ENCODE measurements at places on chromosomes 4 and X.

GRCh38 chr4:129344058-129344457 is 248.1 kb downstream of the C4orf33 start:
- DNase-seq = no peak

DNA sequence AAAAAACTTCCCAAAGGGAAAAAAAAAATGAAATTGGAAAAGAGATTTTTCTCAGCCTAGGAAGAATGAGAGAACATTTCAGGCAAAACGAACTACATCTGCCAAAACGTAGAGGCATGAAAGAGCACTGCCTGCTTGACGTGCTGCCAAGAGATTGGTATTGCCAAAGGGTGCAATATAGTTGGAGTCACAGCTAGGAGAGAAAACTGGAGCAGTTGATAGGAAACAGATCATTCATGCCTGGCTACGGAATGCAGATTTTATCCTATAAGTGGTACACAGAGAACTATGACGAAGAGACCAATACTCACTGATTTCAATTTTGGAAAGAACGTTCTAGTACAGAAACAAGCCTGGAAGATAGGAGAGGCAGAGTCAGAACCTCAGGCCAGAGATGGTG is 68.4 kb upstream of the IQCM start:
- DNase-seq = no peak

DNA sequence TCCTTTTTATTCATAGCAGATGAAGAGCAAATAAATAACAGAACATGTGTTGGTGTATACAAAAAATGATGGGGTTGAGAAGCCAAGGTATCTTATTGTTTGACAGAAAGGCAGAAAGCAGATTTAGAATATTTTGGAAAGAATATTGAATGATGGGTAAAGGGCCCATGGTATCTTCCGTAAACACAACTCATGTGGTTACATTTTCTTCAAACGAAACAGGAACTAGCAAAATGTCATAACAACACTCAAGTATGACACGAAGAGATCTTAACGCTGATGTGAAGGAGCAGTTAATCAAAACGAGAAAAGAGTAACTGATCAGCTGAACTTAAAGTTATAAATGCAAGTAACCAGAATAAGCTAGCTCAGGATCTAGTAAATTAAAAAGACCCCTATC is 195.7 kb upstream of the GK2 start:
- no peak for DNase-seq

- DNase-seq = no peak
Observed at GRCh38 chrX:101191217-101191750, 28.3 kb upstream of the DRP2 start.

GRCh38 chrX:107484002-107484726 is 34.7 kb downstream of the FRMPD3 start:
- peak; percentile 37 for DNase-seq

GRCh38 chr4:30835044-30835443 is 114.9 kb downstream of the PCDH7 start:
- no peak for DNase-seq

- no peak for DNase-seq
Observed at GRCh38 chrX:40385682-40386081, 195.1 kb upstream of the ATP6AP2 start.

- DNase-seq = no peak
Observed at GRCh38 chr4:29770627-29771026, 949.5 kb upstream of the PCDH7 start.

DNA sequence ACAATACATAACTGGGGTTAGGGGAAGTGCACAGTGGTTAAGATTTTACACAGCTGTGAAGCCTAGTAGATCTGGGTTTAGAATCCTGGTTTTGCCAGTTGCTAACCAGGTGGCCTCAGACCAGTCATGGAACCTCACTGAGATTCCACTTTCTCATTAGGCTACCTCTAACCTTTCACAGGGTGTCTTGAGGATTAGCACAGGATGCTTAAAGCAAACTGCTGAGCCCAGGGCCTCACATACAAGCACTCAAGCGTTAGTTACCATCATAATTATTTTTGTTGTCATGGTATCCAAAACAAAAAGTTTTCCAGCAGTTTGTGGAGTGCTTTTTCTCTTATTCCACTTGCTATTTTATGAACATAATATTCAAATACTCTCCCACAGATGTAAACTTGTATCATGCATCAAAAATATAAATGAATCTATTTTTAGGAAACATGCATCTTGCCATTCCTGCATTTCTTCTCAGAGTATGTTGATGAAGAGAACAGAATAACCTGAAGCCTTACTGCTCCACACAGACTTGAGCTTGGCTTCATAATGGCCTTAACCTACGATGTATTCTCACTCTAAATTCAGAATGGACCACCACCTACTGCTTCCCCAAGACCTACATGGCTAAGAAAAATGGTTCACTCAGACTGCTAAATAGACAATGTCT is 12.6 kb downstream of the AP1S2 start:
- no peak for DNase-seq

- DNase-seq = no peak
Observed at GRCh38 chr4:86006057-86006456, 353.8 kb downstream of the MAPK10 start.

DNA sequence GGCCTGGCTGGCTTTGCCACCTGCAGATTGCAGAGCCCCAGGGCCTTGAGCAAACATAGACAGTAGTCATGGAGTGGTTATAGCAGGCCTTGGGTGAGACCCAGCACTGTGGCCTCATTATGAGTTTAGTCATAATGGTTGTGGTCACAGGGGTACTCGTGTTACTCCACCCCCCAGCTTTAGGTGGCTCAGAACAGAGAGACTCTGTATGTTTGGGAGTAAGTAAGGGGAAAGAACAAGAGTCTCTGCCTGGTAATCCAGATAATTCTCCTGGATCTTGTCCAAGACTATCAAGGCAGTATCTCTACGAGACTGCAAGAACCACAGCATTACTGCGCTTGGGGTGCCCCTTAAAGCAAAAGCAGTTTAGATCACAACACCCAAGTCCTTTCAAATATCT is 62.3 kb upstream of the SCRG1 start:
- no peak for DNase-seq

- no peak for DNase-seq
Observed at GRCh38 chr4:8534611-8535010, 45.6 kb upstream of the GPR78 start.

DNA sequence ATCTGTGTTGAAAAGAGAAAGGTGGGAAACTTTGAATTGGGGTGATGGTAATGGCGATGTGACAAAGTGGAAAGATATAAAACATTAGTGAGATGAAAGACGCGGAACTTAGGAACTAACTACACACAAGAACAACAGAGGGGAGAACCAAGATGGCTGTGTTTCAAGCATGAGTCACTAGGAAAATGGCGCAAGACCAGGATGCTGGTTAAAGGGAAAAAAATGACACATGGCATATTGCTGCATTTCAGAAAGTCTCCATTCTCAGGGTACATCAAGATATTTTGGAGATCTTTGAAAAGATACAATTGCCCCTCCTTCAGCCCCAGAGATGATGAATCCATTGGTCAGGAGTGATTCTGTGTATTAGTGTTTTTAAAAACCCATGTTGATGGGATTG is 164.4 kb downstream of the FBXO8 start:
- no peak for DNase-seq

GRCh38 chrX:84078991-84079390 is 109.0 kb downstream of the RPS6KA6 start:
- no peak for DNase-seq

DNA sequence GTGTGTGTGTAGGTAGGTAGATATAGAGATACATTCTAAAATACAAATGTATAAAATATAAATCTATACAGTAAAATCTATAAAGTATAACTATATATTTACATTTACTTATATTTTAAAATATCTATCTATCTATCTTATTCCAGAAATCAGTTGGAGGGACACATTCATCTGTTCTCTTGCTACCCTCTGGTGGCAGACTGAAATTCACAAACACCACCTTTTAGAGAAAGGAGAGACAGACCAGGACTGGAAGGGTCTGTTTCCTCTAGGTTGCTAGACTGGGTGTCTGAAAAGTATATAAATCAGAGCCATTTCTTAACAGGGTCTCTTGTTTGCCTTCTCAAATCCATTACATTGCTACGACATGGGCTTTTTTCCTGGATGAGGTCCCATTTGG is 343.0 kb downstream of the OPHN1 start:
- no peak for DNase-seq

DNA sequence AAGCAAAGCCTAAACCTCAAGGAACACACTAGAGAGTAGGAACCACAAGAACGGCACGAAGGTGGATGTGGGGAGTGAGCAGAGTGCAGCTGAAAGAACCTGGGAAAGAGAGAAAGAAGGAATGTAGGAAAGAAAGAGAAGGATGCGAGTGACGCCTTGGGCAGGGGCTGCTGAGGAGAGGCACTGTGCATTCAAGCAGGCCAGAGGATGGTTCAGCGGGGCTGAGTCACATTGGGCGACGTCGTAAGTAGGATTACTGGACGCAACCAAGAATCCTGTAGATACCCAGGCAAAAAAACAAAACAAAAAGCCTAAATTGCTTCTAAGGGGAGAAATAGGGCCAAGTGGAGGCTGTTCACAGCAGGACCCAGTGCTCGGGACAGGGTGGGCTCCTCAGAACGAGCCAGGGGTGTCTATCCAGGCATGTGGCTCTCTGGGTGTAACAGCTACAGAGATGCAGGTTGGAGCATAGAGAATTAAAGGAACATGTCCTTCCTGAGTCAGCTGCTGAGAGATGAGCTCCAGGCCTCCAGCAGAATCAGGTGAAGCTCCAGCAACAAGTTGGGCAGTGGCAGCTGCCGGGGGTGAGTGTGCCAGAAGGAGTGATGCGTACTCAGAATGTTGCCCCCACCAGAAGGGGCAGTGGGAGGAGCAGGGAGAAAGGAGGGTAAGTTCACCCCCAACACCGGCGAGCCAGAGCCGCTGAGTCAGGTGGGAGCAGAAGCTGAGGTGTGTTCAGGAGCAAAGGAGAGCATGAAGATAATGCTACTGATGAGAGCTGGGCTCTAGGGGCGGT is 38.6 kb downstream of the NELFA start:
- DNase-seq = no peak

DNA sequence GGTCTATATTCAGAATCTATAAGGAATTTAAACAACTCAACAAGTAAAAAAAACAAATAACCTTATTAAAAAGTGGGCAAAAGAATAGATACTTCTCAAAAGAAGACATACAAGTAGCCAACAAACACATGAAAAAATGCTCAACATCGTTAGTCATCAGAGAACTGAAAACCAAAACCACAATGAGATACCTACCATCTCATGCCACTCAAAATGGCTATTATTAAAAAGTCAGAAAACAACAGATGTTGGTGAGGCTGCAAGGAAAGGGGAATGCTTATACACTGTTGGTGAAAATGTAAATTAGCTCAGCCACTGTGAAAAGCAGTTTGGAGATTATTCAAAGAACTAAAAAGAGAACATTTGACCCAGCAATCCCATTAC is 201.6 kb downstream of the QDPR start:
- DNase-seq = no peak

- no peak for DNase-seq
Observed at GRCh38 chr4:47468706-47469365, 5.3 kb upstream of the COMMD8 start.

GRCh38 chrX:21708116-21708515 is 49.8 kb downstream of the SMPX start:
- no peak for DNase-seq

DNA sequence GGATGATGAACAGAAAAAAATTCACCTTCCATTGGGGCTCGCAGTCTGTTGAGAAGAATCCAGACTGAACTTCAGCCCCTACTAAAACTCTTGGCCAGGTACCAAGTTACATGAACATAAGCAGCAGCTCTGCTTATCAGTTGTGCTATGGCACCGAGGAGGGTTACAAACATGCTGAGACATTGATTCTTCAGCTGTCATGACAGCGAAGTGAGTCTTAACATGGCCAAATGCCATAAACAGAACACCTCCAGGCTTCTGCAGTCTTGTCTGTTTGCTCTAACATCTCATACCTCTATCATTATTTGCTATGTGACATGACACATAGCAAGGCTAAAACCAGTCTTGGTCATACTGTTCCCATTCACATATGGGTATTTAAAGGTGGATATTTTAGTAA is 521.5 kb downstream of the GRID2 start:
- no peak for DNase-seq

DNA sequence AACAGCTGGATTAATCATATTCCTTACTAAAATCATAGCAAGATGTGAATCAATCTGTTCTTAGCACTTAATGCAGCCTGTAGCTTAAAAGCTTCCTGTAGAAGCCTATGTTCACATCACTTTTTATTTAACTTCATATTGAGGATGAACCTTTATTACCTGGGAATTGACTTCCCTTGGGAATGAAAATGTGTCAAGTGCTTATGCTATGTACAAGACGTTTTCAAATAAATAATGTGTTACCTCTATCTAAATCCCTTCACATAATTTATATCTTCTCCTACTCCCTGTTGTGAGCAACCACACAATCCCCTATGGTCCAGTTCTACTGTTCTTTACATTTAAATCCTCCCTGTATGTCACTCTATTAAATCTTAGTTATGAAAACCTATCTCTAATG is 633.1 kb downstream of the FSTL5 start:
- no peak for DNase-seq

GRCh38 chr4:97394653-97395052 is 748.6 kb downstream of the STPG2 start:
- no peak for DNase-seq

DNA sequence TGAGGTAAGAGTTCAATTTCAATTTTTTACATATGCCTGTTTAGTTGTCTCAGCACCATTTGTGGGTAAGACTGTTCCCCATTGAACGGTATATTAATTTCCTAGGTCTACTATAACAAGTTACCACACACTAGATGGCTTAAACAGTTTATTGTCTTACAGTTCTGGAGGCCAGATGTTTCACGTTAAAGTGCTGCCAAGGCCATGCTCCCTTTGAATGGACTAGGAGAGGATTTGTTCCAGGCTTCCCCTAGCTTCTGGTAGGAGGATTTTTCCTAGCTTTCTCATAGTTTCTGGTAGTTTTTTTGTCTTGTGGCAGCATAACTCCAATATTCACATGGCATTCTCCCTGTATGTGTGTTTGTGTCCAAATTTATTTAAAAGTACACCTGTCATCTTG is 149.3 kb upstream of the CYSLTR1 start:
- DNase-seq = no peak

GRCh38 chr4:45475548-45475947 is 648.3 kb downstream of the GABRG1 start:
- no peak for DNase-seq

- no peak for DNase-seq
Observed at GRCh38 chr4:14897217-14897616, 105.1 kb upstream of the CPEB2 start.

DNA sequence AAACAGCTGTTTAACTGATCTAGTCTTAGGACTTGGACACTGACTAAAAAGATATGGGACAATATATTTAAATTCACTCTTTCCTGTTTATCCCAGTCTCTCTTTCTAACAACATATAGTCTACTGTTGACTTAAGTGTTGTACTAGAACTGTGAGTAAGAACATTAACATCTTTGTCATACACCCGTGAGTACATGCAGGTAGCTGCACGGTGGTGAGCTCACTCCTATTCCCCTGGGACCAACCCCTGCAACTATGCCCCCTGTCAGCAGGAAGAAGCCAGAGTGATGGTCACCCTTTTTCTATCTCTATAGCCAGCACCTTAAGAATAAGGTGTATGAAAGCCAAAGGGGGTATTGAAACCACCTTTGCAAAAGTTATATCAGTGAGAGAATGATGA is 17.6 kb downstream of the TBL1X start:
- no peak for DNase-seq

GRCh38 chrX:154355776-154356140 is 18.7 kb downstream of the FLNA start:
- no peak for DNase-seq
